ENCODE measurements at places on chromosomes 4 and X.
A peak's percentile ranks its signal among the peaks of the same experiment; 100 is the strongest.

- no peak for DNase-seq
Observed at GRCh38 chr4:60344908-60345307, 855.2 kb upstream of the ADGRL3 start.

DNA sequence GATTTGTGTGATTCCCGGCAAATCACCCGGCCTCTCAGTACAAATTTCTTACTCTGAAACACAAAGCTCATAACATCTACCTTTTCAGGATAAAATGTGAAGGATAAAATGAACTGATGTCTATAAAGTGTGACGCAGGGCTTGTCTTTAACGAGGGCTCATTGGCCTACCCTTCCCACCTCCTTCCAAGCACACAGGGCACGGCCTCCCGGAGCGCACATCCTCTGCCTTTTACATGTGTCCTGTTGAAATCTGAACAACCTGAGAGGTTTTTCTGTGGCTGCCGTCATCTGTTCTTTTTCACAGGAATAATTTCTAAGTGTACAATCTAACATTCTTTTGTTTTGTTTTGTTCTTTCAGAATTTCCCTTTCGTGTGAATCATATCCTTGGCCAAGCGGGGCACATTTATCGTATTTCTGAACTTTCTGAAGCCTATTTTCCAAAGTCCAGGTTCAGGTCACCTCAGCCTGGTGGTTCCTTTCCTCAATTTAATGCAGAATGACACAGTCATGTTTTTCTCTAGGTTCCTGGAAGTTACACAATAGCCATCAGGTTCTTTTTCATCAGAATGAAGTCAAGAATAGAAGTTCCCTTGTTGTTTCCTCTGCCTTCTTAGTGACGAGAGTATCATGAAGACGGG lies 53.1 kb upstream of the SPRY1 start:
- no peak for DNase-seq

- no peak for DNase-seq
Observed at GRCh38 chrX:48487362-48487798, 11.4 kb downstream of the FTSJ1 start.

GRCh38 chrX:70052895-70053615 lies 3.3 kb upstream of the AWAT2 start:
- DNase-seq = peak; percentile 60

- no peak for DNase-seq
Observed at GRCh38 chrX:50801135-50801534, 12.9 kb downstream of the SHROOM4 start.

DNA sequence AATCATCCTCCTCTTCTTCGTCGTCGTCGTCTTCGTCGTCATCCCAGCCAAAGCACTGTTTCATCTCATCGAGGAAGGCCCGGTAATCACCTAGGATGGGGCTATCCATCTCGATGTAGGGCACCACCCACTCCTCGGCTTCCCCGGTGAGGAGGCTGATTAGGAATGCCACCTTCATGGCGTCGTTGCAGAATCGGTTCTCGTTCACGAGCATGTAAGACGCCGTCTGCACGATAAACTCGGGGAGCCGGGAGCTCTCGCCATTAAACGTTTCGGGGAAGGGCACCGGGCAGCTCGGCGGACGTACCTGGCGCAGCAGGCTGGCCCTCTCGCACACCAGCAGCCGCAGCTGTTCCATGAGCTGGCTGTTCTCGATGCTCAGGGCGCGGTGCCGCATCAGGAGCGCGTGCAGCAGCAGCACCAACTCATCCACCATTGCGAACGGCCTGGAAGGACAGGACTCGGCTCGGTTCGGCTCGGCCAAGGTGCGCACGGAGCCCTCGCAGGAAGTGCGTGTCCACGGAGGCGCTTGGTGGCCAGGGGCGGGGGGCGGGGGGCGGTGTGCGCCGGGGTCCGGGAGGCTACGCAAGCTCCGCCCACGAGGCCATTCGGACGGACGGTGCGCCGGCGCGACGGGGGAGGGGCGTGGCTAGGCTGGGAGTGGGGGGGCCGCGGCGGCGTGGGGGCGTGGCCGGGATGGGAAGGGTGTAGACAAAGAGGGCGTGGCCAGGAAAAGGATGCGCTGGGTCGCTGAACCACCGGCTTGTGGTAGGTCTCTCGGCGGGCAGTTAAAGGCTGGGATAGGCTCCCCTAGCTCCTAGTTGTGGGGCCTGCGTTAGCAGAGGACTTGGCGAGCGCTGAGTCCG lies at the start of gene LDOC1:
Gene LDOC1, minus strand, starts transcription at position 544 of the 866 bp plus-strand sequence. Its CDS starts 108 bp downstream, at position 436.
- peak; percentile 80 for DNase-seq

DNA sequence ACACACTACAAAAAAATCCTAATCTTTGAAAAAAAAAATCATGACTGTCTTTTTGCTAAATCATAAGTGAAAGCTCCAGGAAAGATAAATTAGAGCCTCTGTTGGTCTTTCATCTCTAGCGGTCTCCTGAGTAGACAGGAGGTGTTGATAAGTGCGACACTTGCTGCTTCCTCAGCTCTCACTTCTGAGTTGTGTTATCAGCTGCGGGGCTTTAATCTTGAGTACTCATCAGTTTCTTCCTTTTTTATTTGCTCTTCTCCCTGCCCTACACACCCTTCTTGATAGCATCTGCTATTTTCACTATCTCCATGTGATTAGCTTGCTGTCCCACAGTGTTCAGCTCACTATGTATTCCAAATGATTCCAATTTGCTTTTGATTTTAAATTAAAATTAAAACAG lies 1449.2 kb downstream of the C4orf33 start:
- no peak for DNase-seq

DNA sequence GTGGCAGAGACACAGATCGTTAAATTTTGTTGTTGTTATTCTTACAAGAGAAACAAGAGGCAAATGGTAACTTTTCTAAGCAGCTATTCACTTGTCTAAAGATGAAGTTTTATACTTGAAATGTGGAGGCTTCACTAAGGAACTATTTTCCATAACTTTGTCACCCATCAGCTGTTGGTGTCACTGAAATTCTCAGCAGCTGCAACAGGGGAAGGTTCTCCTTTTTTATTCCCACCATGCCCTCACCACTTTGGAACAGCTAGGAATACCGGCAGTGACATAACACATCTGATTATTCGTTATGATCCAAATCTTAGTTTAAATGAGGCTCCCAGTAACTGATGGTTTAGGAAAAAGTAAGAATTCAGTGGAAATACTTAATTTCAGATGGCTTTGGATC lies 147.0 kb upstream of the LEF1 start:
- no peak for DNase-seq

- DNase-seq = no peak
Observed at GRCh38 chr4:40976343-40976742, 226.6 kb downstream of the NSUN7 start.

DNA sequence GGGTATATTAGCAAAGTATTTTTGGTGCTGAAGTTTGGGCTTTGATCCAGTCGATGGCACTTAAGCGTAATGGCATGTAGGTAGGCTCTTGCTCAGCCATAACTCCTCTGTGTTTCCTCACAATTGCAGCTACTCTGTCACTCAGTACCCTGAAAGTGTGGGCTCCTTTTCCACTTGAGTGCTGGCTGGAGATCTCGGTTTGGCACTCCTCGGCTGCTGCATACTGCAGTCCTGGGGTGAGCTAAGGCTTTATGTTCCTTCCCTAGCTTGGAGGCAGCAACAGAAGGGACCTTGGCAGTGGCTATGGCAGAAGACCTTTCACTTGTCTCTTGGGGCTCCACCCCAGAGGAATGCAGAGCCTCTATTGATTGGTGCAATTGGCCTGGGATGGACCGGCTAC lies 106.7 kb upstream of the GRXCR1 start:
- DNase-seq = no peak

GRCh38 chr4:54192811-54193210 lies 36.3 kb upstream of the PDGFRA start:
- DNase-seq = no peak

- DNase-seq = no peak
Observed at GRCh38 chr4:26819478-26820095, 41.1 kb upstream of the STIM2 start.

- DNase-seq = no peak
Observed at GRCh38 chrX:71215338-71215912, 7.6 kb upstream of the GJB1 start.

DNA sequence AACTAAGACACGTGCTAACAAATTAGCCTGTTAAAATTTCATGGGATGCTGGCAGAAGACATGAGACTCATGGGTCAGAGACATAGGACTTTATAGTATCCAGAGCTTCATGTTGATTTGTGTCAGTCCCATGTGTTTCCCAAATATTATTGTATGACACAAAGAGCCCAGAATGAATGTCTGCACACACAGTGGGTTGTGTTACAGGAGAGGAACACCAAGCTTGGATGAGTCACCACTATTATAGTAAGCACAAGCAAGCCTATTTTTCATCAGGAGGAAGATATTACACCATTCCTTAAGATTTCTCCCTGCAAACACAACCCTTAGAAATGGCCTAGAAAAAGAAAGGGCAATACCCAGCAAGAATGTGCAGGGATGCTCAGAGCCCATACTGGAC lies 15.4 kb downstream of the BBS12 start:
- DNase-seq = no peak

- DNase-seq = no peak
Observed at GRCh38 chr4:17771284-17771908, 10.0 kb downstream of the FAM184B start.

GRCh38 chr4:15744016-15744545 lies 34.0 kb upstream of the CD38 start:
- no peak for DNase-seq

- DNase-seq = no peak
Observed at GRCh38 chr4:123673971-123674370, 277.4 kb downstream of the SPRY1 start.

DNA sequence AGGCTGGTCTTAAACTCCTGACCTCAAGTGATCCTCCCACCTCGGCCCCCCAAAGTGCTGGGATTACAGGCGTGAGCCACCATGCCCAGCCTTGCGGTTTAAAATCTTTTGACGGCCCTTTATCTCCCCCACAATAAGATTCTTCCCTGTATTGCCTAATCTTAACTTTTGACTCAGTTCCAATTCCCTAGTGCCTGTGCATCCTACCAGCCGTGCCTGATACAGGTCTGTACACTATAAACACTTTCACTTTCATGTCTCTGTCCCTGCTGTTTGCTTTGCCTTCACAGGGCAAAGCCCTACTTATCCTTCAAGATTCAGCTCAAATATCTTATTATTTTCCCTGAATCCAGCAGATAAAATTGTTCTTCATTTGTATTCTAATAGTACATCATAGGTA lies 74.6 kb downstream of the WDR44 start:
- DNase-seq = no peak

GRCh38 chr4:173917255-173917960 lies 366.1 kb downstream of the FBXO8 start:
- no peak for DNase-seq

GRCh38 chrX:153926552-153926857 lies 441 bp upstream of the ARHGAP4 start:
- no peak for DNase-seq

GRCh38 chr4:182015014-182015413 lies 228.2 kb upstream of the TENM3 start:
- no peak for DNase-seq

GRCh38 chr4:119683518-119683917 lies 54.9 kb upstream of the PDE5A start:
- no peak for DNase-seq

GRCh38 chr4:37475087-37475486 lies 211.1 kb downstream of the RELL1 start:
- no peak for DNase-seq

DNA sequence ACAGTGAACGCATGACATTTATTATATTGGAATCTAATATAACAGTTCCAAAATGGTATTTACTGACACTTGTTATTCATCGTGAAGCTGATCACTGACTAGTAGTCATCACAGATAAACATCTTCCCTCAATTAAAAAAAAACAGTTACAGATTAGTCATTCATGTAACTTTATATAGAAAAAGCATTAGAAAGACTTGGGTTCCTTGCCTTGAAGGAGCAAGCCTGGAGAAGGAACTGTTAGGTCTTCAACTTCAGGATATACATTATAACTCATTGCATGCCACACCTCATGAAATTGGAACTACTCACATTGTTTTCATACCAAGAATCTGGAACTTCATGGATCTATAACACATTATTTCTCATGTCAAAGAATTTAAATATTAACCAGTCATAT lies 317.7 kb downstream of the CCSER1 start:
- no peak for DNase-seq

DNA sequence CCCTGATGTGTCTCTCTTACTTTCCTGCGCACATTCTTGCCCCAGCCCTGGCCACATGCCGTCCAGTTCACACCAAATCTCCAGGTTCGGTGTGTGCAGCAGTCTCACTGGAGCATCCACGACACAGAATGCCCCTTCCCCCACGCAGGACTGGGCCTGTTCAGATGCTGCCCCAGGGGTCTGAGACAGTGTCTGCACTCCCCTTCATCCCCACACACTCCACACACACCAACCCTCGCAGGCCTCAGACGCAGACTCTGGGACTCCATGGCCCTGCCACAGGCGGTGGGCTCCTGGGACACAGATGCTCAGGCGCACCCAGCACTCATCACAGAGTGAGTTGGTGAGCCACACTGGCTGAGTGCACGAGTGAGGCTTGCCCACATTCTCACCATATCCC lies 83.9 kb downstream of the AFAP1 start:
- DNase-seq = no peak

GRCh38 chr4:14865031-14865366 lies 137.3 kb upstream of the CPEB2 start:
- no peak for DNase-seq

DNA sequence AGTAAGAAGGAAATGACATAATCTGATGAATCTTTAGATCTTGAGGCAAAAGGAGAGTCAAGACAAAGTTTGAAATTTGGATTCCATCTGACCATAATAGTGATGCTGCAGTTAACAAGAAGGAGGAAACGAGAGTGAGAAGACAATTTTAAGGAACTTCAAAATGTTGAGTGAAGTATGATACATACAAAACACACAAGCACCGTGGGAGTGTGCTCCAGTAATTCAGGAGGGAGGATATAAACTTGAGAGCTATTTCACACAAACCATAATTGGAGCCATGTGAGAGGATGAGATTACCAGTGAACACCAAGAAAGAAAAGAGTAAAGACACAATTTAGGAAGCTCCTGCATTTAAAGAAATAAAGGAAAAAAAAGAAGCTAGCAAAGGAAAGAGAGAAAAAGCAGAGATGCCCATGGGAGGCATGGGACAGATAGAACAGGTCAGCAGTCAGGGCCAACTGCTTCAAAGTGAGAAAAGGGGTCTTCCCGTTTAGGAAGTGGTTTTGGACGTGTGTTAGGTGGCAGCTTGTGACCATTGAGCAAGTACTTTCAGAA lies 150.7 kb upstream of the SLC7A11 start:
- DNase-seq = no peak

GRCh38 chr4:65019775-65020174 lies 610.5 kb upstream of the TECRL start:
- DNase-seq = no peak
